ENCODE measurements at places on chromosomes 12 and 14. TPM values are rescaled to one million over a fixed set of nuclear protein-coding genes. Genes with fewer than 3 reads are reported as not detected.

The NUAK1 gene
- total RNA-seq = 0.16 TPM

The KLRK1 gene
- 1.0 TPM for total RNA-seq

The MGAT2 gene
- 15.0 TPM for total RNA-seq

The AMHR2 gene
- not detected for total RNA-seq

The TTC9 gene
- total RNA-seq = 7.0 TPM

The ERBB3 gene
- 0.47 TPM for total RNA-seq

The SERPINA3 gene
- not detected for total RNA-seq

The TAC3 gene
- not detected for total RNA-seq

The PDZRN4 gene
- total RNA-seq = not detected

The KRT71 gene
- not detected for total RNA-seq

The OR6C2 gene
- not detected for total RNA-seq

The CISTR gene
- total RNA-seq = not detected

The DEGS2 gene
- total RNA-seq = 0.11 TPM

The ERP27 gene
- 16.2 TPM for total RNA-seq

The SETD1B gene
- 151 TPM for total RNA-seq

The RNU4-1 gene
- 913 TPM for total RNA-seq

The ORAI1 gene
- 42.3 TPM for total RNA-seq

The HHIPL1 gene
- not detected for total RNA-seq

The GPR68 gene
- 2.8 TPM for total RNA-seq

The GNG2 gene
- total RNA-seq = 139 TPM

The KRT75 gene
- total RNA-seq = not detected

The SIX6 gene
- total RNA-seq = not detected

The ZNF705A gene
- total RNA-seq = not detected

The RBMS2 gene
- total RNA-seq = 10.8 TPM

The SSTR1 gene
- total RNA-seq = not detected

The SPRYD3 gene
- 17.7 TPM for total RNA-seq

The IRF9 gene
- total RNA-seq = 248 TPM

The GPR162 gene
- not detected for total RNA-seq

The LGR5 gene
- total RNA-seq = not detected

The FAM90A1 gene
- total RNA-seq = 0.30 TPM

The IKZF4 gene
- 5.0 TPM for total RNA-seq

The KRT7 gene
- not detected for total RNA-seq

The PRPF39 gene
- 64.3 TPM for total RNA-seq

The CCDC177 gene
- total RNA-seq = not detected

The HOXC6 gene
- not detected for total RNA-seq

The FLRT2 gene
- total RNA-seq = not detected

The ANKRD33 gene
- total RNA-seq = not detected

The SPX gene
- total RNA-seq = not detected

The CMA1 gene
- not detected for total RNA-seq

The IQSEC3 gene
- total RNA-seq = 0.19 TPM
